ENCODE measurements at places on chromosomes 5 and 9.
A peak's percentile ranks its signal among the peaks of the same experiment; 100 is the strongest.

- no peak for DNase-seq
Observed at GRCh38 chr9:93288891-93289883, 105.2 kb downstream of the WNK2 start.

DNA sequence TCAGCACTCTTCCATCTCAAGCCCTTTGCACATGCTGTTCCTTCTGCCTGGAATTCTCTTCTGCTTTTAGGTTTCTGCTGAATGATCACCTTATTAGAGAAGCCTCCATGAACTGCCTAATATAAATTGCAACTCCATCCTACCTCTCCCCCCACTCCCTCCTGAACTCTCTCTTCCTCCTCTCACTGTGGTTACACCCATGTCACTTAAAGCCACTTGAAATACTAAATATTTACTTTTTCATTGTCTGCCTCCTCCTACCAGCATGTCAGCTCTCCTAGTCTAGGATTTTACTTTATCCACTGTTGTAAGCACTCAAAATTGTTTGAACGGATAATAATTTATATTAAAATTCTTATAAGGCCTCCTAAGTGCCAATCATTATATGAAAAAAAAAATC is 43.8 kb downstream of the ACTL7B start:
- no peak for DNase-seq

- no peak for DNase-seq
Observed at GRCh38 chr9:105198023-105198422, 46.4 kb upstream of the SLC44A1 start.

GRCh38 chr9:81245254-81245956 is 443.9 kb downstream of the TLE1 start:
- DNase-seq: no peak

DNA sequence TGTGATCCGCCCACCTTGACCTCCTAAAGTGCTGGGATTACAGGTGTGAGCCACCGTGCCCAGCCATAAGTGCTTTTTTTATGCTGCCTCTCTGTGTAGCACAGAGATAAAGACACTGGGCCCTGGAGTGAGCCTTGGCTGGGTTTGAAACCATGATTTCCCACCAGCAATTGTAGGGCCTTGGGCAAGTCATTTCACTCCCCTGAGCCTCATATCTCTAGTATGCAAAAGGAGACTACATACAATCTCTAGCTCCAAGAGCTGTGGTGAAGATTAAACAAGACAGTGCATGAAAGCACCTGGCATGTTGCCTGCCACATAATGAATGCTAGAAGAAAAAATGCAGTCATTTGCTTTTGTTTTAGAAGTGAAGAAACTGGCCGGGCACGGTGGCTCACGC is 3.9 kb downstream of the FABP6 start:
- no peak for DNase-seq

DNA sequence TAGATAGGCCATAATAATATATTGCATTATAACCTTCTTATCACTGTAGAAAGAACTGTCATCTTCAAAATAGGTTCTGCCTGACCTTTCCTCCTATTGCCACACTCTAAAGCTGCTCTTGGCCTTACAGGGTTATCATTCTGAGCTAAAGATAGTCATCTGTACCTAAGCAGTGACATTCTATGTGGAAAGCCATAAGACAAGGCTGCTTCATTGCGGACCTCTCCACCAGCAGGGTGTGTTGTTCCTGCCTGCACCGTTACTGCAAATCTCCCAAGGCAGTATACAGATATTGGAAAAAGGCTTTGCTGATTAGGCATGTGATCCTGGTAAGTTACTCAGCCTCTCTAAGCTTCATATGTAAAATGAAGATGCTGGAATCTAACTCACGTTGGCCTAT is 8.1 kb downstream of the ZNF622 start:
- no peak for DNase-seq

DNA sequence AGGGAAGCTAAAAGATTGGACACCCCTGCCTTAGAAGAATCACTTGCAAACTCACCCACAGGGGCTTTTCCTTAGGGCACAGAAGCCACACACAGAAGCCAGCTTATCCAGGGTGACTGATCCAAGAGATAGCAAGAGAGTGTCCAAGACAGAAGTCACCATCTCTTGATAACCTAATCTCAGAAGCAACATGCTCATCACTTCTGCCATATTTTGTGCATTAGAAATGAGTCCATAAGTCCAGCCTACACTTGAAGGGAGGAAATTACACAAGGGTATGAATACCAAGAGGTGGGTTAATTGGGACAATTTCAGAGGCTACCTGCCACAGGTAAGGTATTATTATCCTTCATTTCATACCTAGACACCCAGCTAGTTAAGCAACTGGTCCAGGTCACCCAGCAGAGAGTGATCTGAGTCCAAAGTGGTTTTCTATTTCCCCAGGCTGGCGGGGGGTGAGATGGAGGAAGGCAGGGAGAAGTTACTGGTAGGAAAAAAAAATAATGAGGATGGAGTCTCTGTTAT is 3.7 kb upstream of the ERGIC1 start:
- DNase-seq: no peak

- no peak for DNase-seq
Observed at GRCh38 chr5:113250341-113250953, 184.3 kb downstream of the TSSK1B start.

- DNase-seq: no peak
Observed at GRCh38 chr5:172740428-172741205, 30.4 kb downstream of the DUSP1 start.

DNA sequence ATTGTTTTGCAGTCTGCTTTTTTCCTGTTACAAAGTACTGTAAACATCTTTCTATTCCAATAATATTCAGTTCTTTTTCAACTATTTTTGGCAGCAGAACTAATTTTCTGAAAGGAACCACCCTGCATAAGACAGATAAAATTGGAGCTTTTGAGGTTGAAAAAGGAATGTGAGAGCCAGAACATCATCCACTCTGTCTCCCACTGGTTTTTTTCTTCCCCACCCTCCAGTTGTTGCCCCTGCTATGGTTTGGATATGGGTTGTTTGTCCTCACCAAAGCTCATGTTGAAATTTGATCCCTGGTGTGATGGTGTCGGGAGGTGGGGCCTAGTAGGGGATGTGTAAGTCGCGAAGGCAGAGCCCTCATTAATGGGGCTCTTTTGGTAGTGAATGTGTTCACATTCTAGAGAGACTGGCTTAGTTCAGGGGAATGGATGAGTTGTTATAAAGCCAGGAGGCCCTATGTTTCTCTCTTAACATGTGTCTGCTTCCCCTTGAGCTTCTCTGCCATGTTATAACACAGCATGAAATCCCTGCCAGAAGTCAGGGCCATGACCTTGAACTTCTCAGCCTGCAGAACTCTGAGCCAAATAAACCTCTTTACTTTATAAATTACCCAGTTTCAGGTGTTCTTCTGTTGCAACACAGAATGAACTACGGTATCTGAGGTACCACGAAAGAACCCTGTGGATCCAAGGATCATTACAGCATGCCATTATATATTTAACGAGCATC is 34.8 kb upstream of the MAST4 start:
- DNase-seq: no peak

DNA sequence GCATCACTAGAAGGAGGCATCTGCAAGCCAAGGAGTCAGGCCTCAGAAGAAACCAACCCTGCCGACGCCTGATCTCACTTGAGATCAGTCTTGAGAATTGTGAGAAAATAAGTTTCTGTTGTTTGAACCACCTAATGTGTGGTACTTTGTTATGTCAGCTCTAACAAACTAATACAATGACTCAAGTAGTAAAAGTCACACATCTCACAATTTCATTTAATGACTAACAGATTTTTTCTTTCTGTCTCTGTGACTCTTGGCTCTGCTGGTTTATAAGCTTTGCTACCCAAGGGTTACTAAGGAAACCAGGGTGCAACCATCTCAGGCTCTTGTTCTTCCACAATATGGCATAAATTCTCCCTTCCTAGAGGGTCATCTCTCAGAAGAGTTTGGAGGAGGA is 315.8 kb upstream of the GRAMD2B start:
- no peak for DNase-seq

- DNase-seq: no peak
Observed at GRCh38 chr9:90219548-90220118, 423.0 kb downstream of the DIRAS2 start.

DNA sequence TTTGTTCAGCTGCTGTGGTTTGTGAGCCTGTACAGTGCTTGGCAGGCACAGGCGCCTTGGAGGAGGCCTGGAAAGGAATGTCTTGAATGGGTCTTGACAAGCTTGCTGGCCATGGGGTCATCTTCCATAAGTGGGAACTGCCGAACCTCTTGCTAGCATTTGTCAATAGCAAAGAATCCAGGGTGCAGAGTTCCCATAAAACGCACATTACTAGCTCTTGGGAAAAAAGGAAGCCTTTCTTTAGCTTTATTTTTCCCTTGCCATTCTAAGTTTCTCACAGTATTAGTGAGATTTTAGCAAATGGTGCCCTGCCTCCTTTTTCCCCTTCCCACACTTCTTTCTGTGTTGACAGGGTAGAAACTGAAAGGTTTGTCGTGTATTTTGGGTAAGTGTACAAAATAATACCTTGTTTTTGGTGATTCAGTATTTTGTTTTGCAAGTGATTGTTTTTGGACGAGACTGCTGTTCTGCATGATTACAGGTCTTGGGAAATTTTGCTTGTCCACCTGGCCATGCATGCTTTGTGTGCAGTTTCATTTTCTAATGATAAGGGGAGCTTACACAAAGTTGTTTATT is 82.0 kb downstream of the ADGRV1 start:
- no peak for DNase-seq

GRCh38 chr9:34403554-34404380 is 27.1 kb upstream of the MYORG start:
- DNase-seq: peak; percentile 61

GRCh38 chr5:37723162-37723961 is 116.5 kb downstream of the GDNF start:
- DNase-seq: no peak

GRCh38 chr5:158313733-158314464 is 455.0 kb upstream of the CLINT1 start:
- DNase-seq: no peak

- DNase-seq: no peak
Observed at GRCh38 chr5:167244583-167244982, 1046.9 kb upstream of the WWC1 start.

- DNase-seq: no peak
Observed at GRCh38 chr9:33464045-33464636, 9.6 kb downstream of the NOL6 start.

GRCh38 chr5:126000507-126000906 is 422.7 kb upstream of the GRAMD2B start:
- no peak for DNase-seq

- DNase-seq: no peak
Observed at GRCh38 chr9:130681769-130682420, 11.7 kb upstream of the EXOSC2 start.

DNA sequence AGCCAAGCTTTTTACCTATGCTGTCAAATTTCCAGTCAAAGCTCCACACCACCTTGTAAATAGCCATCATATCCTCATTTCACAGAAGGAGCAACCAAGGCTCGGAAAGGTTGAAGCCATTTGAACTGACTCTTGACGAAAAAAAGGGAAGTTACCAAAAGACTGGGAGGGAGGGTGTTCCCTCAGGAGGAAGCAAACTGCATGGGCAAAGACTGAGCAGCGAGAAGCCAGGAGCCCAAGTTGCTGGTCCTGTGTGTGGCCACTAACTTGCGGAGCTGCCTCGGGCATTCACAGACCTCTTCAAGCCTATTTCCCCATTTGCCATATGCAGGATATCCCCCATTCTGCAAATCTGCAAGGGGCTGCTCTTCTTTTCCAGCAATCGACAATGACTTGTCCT is 37.4 kb downstream of the TTLL11 start:
- no peak for DNase-seq

DNA sequence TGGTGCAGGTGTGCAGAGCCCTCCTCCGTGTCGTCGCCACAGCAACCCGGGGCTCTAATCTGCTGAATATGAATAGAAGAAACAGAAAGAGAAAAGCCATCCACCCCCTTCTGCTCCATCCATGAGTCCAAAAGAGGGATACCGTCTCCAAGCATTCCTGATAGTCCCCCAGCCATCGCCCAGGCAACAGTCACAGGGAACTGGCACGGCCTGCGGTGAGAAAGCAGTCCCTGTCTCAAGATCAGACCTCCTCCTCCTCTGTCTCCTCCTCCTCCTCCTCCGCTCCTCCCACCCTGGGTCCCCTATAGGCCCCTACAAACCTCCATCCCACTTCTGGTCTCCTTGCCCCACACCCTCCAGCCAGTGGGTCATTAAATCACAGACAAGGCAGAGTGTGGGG is 308.1 kb upstream of the MPDZ start:
- DNase-seq: no peak

DNA sequence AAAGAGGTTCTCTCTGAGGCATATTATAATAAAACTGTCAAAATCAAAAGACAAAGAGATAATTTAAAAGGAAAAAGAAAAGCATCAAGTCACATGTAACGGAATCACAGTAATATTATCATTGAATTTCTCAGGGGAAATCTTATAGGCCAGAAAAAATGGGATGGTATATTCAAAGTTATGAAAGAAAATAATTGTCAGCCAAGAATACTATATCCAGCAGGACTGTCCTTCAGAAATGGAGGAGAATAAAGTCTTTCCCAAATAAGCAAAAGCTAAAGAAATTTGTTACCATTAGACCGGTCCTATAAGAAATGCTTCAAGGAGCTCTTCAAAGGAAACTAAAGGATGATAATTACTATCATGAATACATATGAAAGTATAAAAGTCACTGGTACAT is 342.0 kb upstream of the GRAMD2B start:
- no peak for DNase-seq

- no peak for DNase-seq
Observed at GRCh38 chr5:74042959-74043358, 417.0 kb downstream of the ARHGEF28 start.

DNA sequence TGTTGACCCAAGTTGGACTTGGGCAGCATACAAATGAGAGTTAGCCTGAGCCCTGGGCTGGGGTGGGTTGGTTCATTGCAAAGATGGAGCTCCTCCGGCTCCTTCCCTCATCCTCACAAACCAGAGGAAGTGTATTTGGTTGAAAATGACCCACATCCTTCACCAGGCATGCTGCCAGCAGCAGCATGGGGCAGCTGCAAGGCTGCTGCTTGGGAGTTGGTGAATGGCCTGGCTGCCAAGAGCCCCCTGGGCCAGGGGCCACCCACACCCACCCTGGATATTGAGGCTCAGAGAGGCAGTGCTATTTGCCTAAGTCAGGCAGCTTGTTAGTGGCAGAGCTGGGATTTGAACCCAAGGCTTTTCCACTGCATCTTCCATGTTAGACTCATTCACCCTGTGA is 29.5 kb downstream of the PPARGC1B start:
- DNase-seq: no peak

DNA sequence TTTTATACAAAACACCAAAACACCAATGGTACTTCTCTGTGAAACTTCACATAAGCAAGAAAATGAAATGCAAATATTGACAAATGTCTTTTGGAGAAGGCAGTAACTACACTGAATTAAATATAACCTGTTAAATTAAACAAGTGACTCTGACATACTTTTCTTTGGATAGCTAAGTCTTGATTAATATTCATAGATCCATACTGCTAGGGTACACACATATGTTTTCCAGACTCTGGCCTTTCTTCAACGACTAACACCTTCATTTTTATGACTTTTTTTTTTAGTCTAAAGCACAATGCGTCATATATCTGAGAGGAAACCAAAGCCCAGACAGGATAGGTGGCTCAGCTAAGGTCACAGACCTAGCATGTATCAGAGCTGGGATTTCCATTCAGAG is 263.7 kb downstream of the TENT4A start:
- DNase-seq: no peak

Measured in stimulated activated CD4-positive, alpha-beta T cell treated with anti-CD3 and anti-CD28 coated beads, Interleukin-4, amount 100 ng/mL, for 24 hours (primary cell).